GM04504 (cell line): ENCODE measurements at places on chromosomes 12 and 14.

GRCh38 chr12:25071366-25071765 is 122.5 kb upstream of the BCAT1 start:
- no peak for DNase-seq

GRCh38 chr14:70019695-70020094 is 140.5 kb downstream of the SMOC1 start:
- DNase-seq: no peak

- no peak for DNase-seq
Measured at GRCh38 chr12:57474430-57474829, 5.2 kb downstream of the ARHGAP9 start.

DNA sequence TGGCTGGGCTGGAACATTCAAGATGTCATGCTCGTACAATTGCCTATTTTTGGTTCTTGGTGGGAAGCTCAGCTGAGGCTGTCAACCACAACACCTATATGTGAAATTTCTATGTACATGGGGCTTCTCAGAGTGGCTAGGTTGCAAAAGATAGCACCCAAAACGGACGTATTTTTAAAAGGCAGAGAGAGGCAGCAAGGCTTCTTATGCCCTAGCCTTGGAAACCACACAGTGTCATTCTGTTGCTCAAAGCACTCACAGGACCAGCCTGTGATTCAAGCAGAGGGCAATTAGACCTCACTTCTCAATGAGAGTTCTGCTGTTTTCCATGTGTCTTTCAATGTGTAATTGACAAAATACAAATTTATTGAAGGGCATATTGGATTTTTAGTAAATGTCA is 134.0 kb downstream of the GXYLT1 start:
- no peak for DNase-seq

- peak; percentile 33 for DNase-seq
Measured at GRCh38 chr14:67806246-67806645, 10.1 kb downstream of the ZFYVE26 start.

DNA sequence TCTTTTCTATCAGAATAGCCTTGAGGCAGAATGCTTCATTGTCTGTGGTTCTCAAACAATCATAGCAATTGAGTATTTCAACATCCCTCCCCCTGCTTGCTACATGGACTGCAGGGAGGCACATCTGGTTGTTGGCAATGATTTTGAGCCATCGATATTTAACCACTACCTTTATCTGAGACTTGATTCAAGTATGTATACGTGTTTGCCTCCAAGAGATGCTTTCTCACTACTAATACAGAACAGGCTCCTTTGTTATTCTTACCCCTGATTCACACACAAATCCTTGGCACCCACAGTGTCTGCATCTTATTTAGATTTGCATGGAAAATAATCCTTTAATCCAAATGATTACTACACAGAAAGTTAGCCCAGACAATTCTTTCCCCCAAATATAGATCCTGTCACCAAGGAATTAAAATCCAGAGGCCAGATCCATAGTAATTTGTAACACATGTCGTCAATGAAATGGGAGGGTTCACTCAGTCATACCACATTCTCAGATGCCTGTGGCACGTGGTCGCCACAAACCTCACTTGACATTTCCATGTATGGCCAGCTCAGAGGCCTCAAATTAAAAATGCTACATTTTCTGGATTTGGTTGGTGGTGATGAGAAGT is 199.3 kb downstream of the ITPR2 start:
- DNase-seq: peak; percentile 49

DNA sequence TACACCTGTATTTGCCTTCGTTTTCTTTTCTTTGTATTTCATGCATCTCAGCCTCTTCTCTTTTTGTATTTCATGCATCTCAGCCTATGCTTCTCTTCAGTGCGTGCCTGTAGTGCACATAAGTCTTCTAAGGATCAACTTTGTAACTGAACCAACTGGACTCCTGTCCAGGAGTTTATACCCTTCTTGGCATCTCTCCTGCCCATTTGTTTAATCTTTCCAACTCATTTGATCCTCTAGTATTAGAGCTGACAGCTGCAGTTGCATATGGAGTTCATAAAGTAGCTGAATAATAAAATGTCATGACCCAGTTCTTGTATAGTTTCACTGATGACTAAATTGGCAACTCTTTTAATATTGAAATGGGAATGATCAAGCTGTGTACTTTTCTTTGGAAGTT is 89.7 kb downstream of the FGD4 start:
- DNase-seq: no peak

- no peak for DNase-seq
Measured at GRCh38 chr14:83151571-83151970, 1617.9 kb upstream of the SEL1L start.

GRCh38 chr12:12755923-12756322 is 29.5 kb upstream of the APOLD1 start:
- DNase-seq: no peak

GRCh38 chr12:47828976-47829482 is 9.3 kb upstream of the HDAC7 start:
- DNase-seq: peak; percentile 64

DNA sequence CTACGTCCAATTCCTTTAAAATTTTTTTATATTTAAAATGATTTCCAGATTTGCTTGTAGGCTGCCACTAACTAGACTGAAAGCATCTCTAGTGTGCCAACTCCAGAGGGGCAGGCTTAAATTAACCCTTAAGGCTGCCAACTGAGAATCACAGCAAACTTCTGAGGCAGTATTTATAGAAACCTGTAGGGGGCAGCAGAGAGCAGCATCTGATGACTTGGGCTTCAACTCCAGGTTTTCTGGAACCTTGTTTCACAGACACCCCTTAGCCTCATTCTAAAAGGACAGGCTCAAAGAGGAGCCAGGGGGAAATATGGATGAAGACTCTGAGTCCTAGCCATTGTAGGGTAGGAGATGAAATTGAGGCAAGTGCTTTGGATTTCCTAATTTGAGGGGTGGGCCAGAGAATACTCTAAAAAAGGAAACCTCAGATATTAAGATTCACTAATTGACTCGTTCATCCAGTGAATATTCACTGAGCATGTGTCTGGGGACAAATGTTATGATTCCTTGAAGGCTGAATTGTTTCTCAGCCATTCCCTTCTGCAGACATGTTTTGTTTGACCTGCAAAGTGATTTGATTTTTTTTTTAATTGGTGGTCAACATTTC is 63.3 kb upstream of the HSPB8 start:
- peak; percentile 7 for DNase-seq

DNA sequence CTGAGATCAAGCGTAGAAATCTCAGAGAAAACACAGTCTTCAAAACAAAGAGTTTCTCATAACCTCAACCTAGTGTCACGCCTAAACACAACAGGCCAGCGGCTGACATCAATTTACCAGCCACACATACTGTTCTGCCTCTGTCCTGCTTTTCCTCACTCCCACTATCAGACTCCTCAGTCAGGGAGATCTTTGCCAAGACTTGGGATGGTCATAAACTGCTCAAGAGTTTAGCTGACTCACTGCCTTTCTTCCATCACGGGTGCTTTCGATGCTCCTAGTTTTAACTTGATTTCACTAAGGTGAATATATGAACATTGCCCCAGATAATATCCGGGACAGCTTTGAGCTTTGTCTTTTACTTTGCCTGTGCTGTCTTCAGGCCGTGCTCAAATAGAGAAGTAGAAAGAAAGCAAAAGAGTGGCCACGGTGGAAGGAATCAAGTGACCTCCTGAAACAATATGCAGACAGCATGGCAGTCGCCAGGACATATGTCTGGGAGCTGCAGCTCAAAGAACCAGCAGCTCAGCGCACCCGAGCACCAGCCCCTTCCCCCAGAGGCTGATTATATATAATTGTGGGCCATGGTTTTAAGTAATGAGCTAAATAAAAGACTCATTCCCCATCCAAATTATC is 12.1 kb downstream of the MDM1 start:
- peak; percentile 56 for DNase-seq

DNA sequence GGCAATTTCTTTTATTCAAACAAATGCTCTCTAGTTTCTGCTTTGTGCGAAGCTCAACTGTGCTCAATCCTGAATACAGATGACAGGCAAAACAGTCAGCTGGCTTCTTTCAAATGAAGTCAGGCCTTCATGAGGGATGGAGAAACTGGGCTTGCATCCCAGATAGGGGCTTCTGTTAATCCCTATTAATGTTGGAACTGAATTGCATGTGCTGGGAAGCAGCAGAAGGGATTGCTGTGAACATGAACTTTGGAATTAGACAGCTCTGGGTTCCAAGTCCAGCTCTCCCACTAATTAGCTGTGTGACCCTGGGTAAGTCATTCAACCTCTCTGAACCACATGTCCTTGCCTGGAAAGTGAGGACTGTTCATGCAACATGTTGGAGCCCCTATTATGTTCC is 21.1 kb upstream of the CORO1C start:
- no peak for DNase-seq

DNA sequence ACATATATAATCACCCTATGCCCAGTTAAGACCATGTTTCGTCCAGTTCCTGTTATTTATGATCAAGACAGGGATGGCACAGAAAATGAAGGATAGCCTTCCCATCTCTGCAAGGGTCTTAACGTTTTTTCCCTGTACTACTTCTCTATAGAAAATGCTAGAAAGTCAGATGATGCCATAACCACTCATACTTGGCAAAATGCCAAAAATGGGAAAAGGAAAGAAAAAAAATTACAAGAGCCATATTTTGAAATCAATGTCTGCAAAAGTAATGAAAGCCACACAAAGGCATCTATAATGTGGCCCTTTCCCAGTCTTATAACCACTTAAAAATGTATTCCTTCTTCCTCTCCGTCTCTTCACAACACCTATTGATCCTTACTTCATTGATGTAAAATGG is 1.8 kb upstream of the MYL6B start:
- DNase-seq: no peak

DNA sequence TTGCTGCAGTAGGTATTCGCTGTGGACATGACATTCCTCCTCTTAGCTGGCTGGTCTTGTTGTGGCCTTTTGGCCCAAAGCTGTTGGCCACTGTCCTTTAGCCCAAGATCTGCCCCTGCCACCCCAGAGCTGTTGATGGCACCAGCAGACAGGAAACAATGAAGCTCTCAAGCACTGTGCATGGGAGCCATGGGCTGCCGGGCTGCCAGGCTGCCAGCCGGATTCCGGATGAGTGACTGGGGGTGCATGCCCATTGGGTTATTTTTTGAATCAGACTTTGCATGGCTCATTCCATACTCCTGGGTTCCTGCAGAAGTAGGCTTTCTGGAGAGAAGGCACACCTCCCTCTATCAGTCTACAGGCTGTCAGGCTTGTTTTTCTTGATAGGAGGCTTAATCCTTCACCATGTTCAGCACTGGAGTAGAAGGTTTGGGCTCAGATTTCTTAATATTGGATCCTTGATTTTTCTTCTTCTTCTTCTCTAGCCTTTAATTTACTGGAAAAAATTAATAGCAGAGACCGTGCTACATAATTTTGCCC is 32.4 kb downstream of the MAX start:
- no peak for DNase-seq

DNA sequence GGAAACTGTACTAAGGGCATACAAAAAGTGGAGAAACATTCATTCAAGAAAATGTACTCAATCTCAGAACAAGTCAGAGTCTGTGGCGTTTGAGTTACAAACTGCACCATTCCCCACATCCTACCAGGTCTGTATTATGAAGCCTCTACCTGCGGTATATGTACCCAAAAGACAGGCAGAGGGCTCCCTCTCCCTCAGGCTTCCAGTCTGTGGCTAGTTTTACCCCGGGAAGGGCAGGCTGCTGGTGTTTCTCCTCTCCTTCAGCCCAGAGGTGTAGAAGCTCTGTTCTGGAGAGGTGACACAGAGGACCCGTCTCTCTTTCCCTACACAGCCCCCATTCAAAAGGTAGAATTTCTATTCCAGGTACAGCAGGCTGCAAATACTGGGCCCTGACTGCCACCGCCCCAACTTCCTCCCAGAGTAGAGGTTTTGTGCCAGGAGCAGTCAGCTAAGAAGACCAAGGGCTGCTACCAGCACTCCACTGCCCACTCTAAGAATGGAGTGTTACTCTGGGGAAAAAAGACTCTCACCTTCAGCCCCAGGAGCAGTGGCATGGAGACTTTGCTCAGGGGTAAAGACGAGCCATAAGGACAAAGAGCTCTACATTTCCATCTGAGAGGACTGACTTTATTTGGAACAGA is 39.4 kb downstream of the PARP11 start:
- DNase-seq: no peak

DNA sequence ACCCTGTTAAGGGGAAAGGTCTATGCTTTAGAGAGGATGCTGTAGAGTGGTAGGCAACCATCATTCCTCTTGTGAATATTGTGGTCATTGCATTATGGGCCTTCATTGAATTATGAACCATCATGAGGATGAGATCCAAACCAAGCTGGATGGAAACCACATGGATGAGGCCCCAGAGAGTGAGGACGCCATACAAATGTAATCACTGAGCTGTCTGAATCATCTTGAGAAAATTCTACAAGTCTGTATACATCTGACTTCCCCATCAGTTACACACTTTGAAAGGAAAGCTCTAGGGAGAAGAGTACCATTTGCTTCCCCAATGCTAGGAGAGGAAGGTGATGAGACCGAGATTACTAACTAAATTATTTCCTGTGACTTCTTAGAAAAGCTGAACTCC is 172.9 kb downstream of the CACNA1C start:
- no peak for DNase-seq

GRCh38 chr14:96416292-96416691 is 24.4 kb downstream of the AK7 start:
- DNase-seq: no peak

DNA sequence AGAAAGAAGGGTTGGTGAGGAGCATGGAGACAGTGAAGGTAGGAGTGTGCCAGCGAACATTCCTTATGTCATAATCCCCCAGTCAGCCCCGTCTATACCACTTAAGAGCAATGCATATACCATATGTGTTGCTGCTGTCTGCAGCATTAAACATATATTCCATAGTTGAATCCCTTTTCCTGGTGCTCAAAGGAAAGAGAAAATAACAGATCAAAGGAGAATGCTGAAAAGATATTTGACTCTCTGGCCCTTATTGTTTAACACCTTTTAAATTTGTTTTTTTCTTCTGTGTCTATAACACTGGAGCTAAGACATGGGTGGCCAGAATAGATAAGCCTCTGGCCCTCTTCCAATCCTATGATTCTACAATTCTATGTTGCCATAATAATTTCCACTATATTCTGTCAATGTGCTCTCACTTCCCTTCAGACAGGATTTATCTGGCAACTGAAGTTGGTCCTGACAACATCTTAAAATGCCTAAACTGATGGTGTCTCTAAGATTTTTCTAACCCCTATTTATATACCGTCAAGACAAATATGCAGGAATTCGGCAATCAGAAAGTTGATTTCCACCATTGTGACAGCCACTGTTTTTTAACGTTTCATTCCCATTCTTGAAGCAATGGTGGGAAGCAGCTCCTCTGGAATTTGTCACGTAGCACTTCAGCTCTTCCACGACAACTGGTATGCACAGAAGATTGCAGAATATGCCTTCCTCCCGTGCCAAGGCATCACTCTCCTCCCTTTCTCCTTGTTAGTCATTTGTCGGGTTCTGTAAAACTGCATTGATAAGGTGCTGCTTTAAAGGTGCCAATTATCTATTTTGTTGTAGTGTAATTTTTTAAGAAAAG is 204.7 kb downstream of the BCAT1 start:
- DNase-seq: no peak

- DNase-seq: no peak
Measured at GRCh38 chr14:77859934-77860570, 60.1 kb downstream of the ADCK1 start.

- no peak for DNase-seq
Measured at GRCh38 chr14:83320837-83321236, 1787.2 kb upstream of the SEL1L start.

- DNase-seq: no peak
Measured at GRCh38 chr12:96396209-96396608, 4.0 kb downstream of the CDK17 start.

- DNase-seq: no peak
Measured at GRCh38 chr12:130281153-130281799, 56.4 kb upstream of the PIWIL1 start.
